ENCODE measurements at places on chromosomes 2 and 18.
A peak's percentile ranks its signal among the peaks of the same experiment; 100 is the strongest.

DNA sequence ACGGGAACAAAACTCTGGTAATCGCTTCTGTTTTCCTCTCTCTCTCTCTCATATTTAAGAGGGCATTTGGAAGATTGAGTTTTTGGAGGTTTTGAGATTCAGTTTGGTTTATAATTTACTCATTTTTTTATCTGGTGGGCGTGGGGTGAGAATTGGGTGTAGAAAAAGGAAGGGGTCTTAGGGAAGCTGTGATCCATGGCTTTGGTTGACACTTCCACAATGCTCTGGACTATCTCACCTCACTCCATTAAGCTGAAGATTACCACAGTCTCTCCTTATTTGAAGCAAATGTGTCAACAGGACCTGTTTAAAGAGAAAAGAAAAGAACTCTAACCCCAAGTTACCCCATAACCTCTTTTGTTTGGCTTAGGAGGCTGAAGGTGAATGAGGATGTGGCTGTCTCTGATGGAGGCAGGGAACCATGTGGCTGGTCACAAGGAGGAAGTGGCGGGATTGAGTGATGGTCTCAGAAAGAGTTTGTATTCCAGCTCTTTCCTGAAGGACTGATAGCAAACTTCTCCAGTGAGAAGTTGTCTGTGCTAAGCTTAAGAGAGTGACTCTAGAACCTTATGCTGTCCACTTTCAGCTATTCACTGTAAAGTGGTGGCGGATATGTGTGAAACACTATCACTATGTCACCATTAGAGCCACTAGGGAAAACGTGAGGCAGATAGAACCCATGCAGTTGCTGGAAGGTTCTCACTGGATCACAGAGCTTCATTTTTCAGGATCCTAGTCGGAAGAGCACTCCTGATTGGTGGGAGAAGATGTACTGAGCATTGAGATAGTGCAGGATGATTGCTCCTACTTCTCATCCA lies 934 bp downstream of the ZNF804A start:
- no peak for DNase-seq

GRCh38 chr2:151907286-151908203 lies 79.3 kb upstream of the ARL5A start:
- DNase-seq, result no peak

DNA sequence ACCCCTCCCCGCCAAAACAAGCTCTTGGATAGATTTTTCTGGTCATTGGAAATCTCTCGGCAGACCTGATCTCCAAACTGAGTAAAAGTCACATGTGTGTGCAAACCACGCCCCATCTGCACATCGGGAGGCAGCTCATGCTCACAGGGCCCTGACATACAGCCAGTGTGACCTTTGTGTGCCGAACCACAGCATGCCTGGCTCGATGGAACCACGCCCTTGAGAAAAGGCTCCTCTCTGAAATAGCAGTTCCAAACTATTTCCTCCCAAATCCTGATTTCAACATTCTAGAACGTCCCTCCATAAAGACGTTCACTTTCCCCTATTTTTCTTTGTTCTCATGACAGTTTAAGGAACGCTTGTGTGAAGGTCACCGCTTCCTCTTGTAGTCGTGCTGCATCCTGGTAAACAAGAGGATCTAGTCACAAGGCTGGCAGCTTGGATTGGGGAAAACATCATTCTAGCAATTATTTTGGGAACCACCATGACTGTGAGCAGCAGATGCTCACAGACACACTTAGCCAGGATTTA lies 59.3 kb upstream of the MAP4K4 start:
- no peak for DNase-seq

DNA sequence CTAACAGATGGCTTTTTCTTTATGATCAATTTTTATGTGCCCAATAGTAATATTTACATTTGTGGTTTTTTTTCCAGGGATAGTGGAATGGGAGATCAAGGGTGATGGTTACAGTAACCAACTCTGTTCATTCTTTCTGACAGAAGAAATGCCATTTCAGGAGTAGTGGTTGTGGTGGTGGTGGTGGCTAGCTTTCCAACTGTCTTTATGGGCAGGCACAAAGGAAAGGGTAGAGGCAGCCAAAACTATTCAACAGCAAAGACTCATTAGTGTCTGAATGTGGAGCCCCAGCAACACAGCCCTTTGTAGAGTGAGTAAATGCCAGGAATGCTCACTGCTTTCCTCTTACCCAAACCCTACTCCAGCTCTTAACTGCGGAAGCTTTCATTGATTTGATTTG lies 227.7 kb downstream of the RND3 start:
- no peak for DNase-seq

- no peak for DNase-seq
Measured at GRCh38 chr2:182941121-182941722, 74.8 kb upstream of the FRZB start.

- no peak for DNase-seq
Measured at GRCh38 chr2:182649316-182649715, 66.7 kb upstream of the DNAJC10 start.

GRCh38 chr2:44001716-44002115 lies 5.9 kb upstream of the LRPPRC start:
- no peak for DNase-seq

DNA sequence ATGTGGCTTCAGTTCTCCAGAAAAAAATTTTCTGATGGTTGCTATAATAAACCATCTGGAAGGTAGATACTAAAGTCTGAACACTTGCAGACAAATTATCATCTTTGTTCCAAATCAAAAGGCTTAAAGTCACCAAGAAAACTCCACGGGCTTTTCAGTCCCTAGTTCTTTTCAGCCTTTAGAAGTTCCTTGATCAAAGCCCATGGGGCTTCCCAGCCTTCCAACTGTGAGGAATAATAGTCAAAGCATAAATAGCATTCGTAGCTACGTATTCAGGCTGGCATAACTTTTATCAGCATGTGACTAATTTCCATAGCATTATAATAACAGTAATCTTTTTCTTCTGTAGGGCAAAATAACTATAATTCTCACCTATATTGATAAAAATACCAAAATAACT lies 13.9 kb downstream of the SCG2 start:
- DNase-seq, result no peak

DNA sequence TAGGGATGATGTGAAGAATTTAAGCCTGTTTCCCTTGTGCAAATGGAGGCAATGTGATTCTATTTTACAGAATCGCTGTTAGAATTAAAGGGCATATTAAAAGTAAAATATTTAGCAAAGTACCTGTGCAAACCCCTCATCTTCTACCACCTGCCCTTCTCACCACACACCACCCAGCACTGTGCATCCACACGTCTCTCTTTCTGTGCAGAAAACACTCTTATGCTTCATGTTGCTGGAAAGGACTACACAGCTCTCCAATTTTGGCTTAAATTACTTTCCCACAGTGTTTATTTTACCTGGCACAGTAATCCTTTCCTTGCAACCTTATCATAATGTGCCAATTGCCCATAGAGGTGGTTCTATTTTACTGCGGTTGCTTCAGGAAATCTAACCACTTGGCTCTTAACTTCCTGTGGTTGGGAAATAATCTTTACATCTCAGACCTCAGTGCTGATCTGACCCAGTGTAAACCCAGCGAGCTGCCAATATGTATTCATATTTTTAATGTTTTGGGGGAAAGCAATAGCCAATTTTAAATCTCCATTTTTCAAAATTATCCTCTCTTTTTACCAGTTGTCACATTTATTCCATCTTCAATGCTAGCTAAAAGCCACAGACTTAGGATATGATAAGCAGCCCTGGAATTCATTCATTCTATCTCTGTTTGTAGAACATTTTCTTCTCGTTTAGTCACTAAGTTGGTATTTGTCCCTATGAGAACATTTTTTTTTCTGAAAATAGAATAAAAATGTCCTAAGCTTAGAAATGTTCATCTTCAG lies 250.9 kb downstream of the DSEL start:
- no peak for DNase-seq

DNA sequence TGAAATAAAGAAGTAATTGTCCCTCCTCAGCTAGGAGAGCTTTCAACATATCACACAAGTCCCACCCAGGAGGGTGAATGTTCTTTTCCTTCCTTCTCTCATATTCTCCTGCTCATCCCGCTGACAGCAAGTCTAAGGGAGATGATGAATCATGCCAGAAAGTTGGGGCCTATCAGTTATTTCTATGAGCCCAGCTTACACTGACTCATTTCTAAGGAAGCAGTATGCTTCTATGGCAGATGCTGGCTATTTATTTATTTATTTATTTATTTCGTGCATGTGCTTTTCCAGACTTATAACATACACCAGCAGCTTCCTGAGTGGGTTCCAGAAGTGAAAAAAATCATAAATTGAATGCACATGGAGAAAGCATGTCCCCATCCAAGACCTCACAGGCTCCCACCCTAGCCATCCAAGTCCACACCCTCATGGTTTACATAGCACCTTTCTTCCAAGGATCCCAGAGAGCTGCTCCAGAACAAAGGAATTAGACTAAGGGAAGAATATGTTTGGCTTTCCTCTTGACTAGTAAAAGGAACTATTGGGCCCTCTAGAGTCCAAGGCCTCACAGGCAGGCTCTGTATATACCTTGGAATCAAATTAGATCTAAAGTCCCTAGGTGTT lies 1074.2 kb upstream of the ZEB2 start:
- peak; percentile 43 for DNase-seq

DNA sequence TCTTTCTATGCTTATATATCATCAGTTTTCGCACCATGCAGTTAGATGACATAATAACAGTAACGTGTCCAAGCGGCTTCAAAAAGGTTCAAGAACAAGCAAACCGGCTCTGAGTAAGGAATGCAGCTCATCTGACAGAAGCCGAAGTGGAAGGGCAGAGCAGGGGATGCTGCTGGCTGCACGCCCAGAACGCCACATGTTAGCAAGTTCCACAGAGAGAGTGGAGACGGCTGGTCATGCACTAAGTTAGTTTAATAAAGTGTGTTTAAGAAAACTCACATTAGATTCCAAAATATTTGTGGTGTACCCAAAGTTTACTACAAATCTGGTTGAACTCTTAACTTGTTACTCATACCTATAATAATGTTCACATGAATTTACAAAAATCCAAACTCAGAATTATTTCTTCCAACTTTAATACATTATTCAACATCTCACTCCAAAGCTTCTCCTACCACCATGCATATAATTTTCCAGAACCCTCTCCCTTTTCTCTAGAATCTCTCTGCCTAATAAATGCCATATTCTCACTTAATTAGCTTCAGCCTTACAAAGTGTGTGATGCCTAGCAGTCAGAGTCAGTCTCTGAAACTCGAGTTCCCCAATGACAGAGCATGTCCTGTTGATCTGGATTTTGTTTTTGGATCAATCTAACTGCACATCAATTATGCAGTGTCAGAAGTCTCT lies 170.0 kb downstream of the DNAH7 start:
- peak; percentile 91 for DNase-seq

DNA sequence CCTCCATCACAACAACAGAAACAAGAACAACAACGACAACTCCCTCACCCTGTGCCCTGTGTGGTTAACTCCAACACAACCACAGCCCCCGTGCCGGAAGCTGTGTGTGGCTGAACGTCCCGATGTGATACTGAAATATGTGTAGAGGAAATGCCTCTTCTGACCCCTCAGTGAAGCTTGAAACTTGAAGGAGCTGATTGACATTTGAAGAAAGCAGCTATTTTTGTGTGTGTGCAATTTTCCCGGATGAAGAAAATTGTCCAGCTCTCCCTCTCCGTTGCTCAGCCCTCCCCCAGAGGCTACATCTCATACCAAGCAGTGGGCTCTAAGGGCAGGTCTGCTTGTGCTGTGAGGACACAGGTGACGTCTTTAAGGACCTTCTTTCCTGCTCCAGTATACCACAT lies 173.8 kb downstream of the ICOS start:
- DNase-seq, result peak; percentile 59

DNA sequence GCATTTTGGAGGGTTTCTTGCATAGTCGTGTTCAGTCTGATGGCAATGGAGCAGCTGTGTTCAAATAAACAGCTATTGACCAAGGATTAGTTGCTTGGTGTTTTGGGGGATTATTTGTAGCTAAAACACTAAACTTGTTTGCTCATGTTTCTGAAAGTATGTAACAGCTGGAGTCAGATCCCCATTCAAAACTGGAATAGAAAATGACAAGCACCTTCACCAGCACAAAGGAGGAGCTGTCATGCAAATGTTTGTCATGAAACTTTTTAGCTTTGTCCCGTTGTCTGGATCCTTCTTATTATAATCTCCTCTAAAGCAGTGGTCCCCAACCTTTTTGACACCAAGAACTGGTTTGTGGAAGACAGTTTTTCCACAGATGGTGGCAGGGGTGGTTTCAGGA lies 96.9 kb upstream of the ZNF236 start:
- no peak for DNase-seq

DNA sequence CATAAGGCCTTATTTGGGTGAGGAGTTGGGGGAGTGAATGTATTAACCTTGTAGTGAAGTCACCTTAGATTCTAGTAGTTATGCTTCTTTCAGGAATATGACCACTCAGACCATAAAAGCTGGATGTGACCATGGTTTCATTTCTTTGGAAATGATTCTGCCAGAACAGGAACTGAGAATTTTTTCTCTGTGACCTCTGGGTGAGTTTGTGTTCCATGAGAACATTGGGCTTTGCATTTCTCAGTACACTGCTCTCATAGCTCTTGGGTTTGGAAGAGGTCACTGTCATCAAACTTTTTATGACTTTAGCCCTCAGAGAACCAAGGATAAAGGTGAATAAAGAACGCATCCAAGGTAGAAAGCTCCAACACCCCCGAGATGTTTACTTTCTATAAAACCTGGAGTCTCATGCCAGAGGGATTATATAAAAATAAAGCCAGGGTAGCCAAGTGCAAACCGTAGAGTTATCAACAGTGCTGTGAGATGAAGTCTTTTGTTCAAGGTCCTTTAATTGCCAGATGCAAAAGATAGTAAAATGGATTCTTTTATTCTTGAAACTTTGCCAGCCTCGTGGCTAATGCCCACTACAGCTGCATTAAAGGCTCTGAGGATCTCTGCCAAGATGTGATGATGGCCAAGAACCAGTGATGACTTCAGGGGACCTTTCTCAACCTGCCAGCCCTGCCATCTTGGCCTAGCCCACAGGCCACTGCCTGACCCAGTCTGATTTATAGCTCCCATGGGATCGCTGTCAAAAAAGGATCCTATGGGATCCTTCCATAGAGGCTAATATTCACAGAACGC lies 27.8 kb upstream of the MAT2A start:
- no peak for DNase-seq

DNA sequence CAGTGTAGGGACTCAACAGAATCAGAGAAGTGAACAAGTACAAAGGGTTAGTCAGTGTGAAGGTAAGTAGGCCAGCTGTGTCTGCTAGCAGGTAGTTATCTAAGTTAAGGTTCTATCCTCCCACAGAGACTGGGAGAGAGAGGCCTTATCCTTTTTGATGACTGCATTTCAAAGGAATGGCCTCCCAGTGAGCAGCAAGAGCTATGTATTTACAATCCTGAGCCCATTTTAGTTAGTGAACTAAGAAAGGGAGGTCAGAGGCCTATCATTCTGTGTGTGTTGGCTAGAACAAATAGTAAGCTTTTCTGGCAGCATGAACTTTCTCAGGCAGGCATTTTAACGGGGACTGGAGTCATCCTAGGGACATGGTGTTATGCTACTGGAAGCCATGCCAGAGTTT lies 182.9 kb downstream of the VWC2L start:
- DNase-seq, result no peak

- no peak for DNase-seq
Measured at GRCh38 chr2:240259201-240259923, 118.9 kb upstream of the OTOS start.

Data from left hindlimb (tissue), 1 donor.